Stimulated activated CD8-positive, alpha-beta memory T cell treated with anti-CD3 and anti-CD28 coated beads, Interleukin-15, amount 100 ng/mL, for 4 hours (primary cell): ENCODE measurements at places on chromosomes 4 and X.
A peak's percentile ranks its signal among the peaks of the same experiment; 100 is the strongest.

DNA sequence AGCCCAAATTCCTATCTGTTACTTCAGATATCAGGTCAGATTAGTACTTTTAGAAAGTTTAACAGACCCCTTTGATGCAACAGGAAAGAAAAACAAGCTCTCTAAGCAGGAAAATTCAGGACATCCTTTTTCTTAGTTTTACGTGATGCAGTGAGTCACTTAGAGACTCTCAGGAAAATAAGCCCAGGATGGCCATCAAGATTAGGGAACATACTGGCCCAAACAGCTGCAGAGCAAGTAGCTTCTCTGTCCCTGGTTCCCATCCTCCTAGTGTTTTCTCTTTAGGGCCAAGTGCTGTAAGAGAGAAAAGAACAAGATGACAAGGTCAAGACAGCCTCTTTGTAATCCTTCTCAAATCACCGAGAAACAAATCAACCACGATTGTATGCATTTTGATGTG, 219.1 kb downstream of the ZNF674 start:
- DNase-seq = no peak

DNA sequence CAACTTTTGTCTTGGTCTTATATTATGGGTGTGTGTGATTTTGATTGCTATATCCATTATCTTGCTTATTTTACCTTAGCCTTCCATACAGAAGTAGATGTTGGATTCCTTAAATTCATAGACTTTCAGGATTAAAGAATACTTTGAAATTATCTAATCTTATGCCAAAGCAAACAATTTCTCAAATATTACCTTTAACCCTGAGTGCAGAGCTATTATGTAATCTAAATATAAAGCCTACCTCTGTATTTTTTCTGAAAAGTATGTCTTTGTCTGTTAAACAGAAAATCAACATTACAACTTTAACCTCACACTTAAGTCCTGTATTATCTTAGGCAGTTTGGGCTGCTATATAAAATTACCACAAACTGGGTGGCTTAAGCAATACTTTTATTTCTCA, 782.5 kb downstream of the STIM2 start:
- DNase-seq = no peak

DNA sequence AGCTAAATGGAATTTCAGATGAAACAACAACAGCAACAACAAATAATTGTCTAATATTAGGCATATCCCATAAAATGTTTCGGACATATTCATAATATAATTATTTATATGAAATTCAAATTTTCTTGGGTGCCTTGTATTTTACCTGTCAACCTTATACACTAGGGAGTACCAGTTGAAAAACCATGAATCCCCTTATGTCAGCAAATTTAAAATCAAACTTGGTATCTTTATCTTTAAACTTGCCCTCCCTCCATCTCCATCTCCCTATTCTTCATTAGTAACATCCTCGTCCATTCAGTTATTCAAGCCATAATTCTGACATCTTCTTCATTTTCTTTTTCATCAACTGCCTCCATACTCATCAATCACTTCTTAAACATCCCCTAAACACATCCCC, 974.5 kb upstream of the HS3ST1 start:
- DNase-seq = no peak

DNA sequence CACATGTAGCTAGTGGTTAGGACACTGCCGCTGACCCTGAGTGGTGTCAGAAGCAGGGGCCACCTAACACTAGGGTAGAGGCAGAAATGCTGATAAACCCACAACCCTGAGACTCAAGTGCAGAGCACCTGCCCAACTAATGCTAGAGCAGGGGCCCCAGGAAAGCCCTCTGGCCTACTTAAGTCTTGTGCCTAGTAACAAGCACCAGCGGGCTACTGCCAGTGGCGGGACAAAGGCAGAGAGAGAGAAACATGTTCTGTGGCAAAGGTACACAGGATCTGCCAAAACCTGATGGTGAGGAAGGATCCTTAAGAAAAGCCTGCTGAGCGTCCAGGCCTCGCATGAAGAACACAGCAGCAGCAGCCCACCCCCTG, 172.4 kb downstream of the PRDM5 start:
- DNase-seq = no peak

DNA sequence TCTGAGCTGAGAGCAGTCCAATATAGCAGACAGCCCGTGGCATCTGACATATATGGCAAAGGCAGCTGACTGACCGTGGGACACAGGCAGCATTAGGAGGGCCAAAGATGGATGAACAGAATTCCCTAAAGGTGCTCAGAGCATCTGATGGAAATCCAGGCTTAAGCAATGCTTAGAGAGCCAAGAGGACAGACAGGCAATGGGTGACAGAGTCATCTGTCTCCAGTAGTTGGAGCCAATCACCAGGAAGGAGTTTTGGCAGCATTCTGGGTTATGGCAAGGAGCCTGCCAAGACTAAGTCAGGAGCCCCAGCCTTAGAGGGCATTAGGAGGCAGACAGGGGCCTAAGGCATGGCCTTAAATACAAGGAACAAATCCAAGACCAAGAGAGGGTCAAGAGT, 153.3 kb upstream of the USP9X start:
- DNase-seq = no peak

- DNase-seq = no peak
Measured at GRCh38 chr4:125115476-125115875, 199.3 kb upstream of the FAT4 start.

- DNase-seq = no peak
Measured at GRCh38 chrX:53116101-53116500, 22.2 kb downstream of the KANTR start.

- no peak for DNase-seq
Measured at GRCh38 chr4:170413951-170414350, 324.2 kb upstream of the AADAT start.

- DNase-seq = no peak
Measured at GRCh38 chrX:19857131-19857530, 30.3 kb downstream of the SH3KBP1 start.

- DNase-seq = no peak
Measured at GRCh38 chrX:148854306-148854705, 353.9 kb downstream of the AFF2 start.

DNA sequence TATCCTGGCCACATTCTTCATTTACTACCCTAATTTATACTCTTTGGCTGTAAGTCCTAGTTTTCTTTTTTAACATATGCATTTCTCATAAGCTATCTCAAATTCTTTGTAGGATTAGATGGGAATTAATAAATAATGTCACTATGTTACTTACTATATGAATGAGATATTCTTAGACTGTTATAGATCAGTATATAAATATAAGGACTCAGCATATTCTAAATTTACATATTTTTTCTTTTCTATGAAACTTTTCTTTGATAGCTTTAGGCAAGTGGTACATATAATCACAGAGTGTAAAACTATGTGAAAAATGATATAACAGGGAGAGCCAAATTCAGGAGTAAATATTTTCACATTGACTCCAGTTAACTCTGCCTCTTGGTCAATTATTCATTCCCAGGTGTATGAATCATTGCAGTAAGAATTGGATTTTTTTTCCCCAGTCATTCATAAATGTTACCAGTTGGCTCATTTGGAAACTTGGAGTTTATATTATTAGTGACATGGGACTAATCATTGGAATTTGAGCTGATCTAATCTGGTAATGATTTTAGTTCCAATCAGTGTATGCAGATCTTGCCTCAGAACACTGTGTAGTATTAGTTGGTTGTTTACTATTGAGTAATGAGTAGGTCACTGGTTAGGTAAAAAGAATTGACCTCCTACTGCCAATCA, 25.3 kb downstream of the FHIP1A start:
- no peak for DNase-seq

GRCh38 chr4:152408514-152409327, 127.2 kb downstream of the FBXW7 start:
- DNase-seq = no peak

- no peak for DNase-seq
Measured at GRCh38 chrX:17986440-17986839, 125.3 kb upstream of the RAI2 start.

- DNase-seq = no peak
Measured at GRCh38 chr4:186931519-186931918, 207.9 kb upstream of the FAT1 start.

GRCh38 chr4:97270051-97270450, 873.2 kb downstream of the STPG2 start:
- DNase-seq = no peak

DNA sequence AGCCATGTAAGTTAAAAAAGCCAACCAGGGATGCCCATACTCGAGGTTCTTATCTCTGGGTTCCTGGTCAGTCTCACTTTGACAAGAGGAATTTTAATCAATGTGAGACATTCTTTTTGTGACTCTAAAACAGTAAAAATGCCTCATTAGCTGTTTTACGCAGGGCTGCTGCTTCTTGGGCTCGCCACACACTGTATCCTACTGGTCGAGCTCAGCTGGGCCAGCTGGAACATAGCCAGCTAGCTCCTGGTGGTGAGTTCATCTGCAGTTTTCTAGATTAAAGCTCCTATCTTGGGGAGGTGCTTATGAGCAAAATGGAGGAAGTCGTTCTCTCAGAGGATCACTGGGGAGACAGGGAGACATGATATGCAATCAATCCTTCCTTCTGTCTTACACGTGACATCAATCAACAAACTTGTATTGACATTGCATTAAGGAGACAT, 55.9 kb upstream of the LEF1 start:
- DNase-seq = no peak

GRCh38 chr4:3305610-3306371, 13.0 kb downstream of the RGS12 start:
- no peak for DNase-seq

DNA sequence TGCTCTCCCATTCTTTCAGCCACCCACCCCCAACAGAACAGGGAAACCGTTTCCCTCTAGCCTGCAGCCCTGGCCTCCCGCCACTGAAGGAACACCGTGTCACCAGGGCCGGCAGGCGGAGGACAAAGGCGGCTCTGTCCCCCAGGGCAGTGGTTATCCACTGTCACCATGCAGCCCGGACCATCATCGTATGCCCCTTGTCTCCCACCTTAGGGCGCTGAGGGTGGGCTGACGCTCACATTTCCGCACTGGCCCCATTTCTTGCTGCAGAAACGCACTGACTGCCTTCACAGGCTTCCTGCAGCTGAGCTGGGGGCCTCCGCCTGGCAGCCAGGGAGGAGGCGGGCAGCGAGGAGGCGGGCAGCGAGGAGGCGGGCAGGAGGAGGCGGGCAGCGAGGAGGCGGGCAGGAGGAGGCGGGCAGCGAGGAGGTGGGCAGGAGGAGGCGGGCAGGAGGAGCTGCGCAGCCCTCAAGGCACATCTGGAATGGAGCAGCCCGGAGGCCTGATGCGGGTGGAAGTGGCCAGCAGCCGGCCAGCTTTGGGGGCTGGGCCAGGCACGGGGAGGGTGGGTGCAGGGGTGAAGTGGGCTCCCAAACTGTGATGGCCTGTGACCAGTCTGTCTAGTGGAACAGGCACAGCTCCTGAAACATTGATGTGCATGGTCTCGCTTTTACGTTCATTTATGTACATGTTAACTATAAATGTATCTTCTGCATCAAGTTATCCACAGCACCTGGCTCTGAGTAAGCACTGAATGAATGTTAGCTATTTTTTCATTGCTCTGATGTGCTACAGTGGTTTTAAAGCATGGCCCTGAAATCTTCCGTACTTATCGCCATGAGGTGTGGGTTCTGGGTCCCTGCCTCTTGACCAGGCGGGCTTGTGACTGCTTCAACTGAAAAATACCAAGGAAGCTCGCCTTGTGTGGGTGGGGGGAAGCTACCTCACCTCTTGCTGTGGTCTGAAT, 20.6 kb upstream of the KIAA0232 start:
- no peak for DNase-seq

GRCh38 chrX:85994797-85995196, 52.6 kb downstream of the CHM start:
- DNase-seq = no peak

DNA sequence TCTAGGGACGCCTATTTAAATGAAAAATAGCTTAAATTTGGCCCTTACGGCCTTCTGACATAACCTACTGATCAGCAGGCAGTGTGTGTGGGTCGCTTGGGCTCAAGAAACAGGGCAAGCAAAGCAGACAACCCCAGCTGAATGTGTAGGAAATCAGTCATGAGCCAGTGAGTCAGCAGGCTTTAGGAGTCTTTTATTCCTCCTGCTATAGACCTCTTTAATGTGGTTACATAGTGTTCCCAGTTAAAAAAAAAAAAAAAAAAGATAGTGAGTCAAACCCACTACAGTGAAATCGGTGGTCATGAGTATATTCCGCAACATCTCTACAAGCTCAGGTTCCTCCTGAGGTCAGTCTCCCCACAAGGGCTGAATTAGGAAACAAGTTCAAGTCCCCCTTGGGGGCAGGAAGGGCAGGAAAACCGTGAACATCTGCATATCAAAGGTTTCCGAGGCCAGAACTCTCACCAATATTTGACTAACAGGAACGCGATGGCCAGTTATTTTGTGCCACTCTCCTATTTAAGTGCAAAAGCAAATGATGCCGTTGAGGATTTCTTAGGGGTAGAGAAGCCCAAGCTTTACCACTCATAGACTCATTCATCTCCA, 32.7 kb downstream of the ACSL1 start:
- peak; percentile 51 for DNase-seq

GRCh38 chr4:78625073-78625472, 73.5 kb downstream of the ANXA3 start:
- no peak for DNase-seq

DNA sequence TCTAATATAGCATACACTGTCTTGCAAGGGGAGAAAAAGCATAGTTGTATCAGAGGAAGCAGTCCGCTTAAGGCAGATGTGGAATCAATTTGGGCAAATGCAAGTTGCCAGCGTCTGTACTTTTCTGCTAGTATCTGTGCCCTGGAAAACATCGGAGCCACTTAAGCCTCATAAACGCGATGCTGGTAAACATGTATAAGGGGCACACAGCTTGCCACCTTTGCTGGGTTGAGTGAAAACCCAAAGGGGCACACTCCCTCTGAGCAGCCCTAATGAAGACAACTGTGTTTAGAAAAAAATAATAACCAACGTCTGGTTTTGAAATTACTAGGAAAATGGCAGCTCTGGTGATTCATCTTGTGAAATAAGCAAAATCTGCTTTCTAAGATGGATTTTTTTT, 24.3 kb downstream of the SMIM20 start:
- no peak for DNase-seq

- DNase-seq = no peak
Measured at GRCh38 chr4:3681191-3681590, 85.0 kb upstream of the ADRA2C start.

- DNase-seq = no peak
Measured at GRCh38 chr4:159159611-159160010, 56.7 kb downstream of the RAPGEF2 start.

- DNase-seq = no peak
Measured at GRCh38 chr4:110678517-110679227, 55.8 kb upstream of the PITX2 start.

- DNase-seq = no peak
Measured at GRCh38 chr4:8919651-8920288, 48.1 kb upstream of the HMX1 start.

DNA sequence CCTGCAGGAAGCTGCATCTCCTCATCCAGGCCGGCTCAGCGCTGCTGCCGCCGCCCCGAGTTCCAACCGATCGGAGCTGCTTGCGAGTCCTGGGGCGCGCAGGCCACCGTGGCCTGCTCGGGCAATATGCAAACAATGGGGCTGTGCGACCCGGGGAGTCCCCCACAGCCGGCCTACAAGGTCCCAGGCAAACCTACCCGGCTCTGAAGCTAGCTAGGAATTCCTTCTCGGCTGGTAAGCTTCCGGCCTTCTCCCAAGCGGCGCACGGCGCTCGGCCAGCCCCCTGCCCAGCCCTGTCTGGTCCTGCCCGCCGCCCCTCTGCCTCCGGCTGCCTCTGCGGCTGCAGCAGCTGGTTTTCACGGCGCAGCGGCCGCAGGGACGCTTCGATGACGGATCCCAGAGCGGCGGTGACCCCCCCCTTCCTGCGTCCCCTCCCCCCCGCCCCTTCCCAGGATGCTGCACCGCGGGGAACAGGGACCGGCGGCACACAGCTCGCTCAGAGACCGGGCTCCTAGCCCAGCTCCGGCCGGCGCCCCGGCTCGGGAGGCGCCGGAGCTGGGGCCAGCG, 59.4 kb downstream of the TSC22D3 start:
- no peak for DNase-seq
